ENCODE measurements at places on chromosomes 6 and 20.
A peak's percentile ranks its signal among the peaks of the same experiment; 100 is the strongest.

DNA sequence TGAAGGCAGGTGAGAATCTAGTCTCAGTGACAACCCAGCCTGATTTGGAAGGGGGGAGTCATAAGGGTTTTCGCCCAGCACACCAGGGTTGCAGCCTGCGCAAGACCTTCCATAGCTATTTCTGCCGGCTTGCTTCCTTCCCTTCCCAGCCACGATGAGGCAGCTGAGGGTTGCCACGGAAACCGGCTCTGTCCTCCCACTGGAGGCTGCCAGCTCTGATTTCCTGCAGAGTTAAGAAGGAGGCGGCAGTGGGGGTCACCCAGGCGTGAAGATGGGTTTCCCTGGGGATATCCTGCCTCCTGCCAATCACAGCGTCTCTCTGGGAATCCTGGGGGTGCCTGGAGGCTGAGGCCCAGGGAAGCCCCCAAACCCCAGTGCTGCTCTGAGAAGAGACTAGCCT, 23.1 kb upstream of the KCNB1 start:
- DNase-seq: peak; percentile 55

DNA sequence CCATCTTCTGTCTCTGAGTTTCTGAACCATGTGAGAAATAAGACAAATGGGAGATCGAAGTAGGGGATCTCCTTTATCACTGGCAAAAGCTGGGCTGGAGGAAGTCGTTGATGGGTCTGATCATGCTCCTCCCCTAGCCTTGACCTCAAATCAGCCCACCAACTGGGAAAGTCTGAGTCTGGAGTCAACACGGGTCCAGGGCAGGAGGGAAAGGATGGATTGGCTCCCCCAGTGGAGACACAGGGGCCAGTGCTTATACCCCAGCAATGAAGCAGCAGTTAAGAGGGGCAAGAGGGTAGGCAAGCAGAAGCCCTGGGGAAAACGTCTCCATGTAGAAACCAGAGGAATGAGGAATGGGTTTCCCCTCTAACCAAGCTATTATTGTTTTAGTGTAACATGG, 152.6 kb downstream of the TBC1D7 start:
- no peak for DNase-seq

GRCh38 chr6:163612200-163612599, 197.7 kb downstream of the QKI start:
- DNase-seq: no peak

- no peak for DNase-seq
Measured at GRCh38 chr6:30006170-30007131, 54.6 kb upstream of the POLR1H start.

- DNase-seq: no peak
Measured at GRCh38 chr6:86686496-86686895, 250.8 kb upstream of the HTR1E start.

DNA sequence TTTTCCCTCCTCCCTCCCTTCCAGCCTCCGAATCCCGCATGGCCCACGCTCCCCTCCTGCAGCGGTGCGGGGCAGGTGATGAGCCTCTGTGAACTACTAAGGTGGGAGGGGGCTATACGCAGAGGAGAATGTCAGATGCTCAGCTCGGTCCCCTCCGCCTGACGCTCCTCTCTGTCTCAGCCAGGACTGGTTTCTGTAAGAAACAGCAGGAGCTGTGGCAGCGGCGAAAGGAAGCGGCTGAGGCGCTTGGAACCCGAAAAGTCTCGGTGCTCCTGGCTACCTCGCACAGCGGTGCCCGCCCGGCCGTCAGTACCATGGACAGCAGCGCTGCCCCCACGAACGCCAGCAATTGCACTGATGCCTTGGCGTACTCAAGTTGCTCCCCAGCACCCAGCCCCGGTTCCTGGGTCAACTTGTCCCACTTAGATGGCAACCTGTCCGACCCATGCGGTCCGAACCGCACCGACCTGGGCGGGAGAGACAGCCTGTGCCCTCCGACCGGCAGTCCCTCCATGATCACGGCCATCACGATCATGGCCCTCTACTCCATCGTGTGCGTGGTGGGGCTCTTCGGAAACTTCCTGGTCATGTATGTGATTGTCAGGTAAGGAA, at the start of gene OPRM1:
TSS of gene OPRM1 (plus strand) at position 10 of the 612 bp plus-strand sequence. CDS start at position 315, 305 bp downstream.
- no peak for DNase-seq

- DNase-seq: no peak
Measured at GRCh38 chr6:34388421-34388820, 4.0 kb downstream of the NUDT3 start.

GRCh38 chr20:13295637-13296036, 74.6 kb downstream of the ISM1 start:
- DNase-seq: no peak

DNA sequence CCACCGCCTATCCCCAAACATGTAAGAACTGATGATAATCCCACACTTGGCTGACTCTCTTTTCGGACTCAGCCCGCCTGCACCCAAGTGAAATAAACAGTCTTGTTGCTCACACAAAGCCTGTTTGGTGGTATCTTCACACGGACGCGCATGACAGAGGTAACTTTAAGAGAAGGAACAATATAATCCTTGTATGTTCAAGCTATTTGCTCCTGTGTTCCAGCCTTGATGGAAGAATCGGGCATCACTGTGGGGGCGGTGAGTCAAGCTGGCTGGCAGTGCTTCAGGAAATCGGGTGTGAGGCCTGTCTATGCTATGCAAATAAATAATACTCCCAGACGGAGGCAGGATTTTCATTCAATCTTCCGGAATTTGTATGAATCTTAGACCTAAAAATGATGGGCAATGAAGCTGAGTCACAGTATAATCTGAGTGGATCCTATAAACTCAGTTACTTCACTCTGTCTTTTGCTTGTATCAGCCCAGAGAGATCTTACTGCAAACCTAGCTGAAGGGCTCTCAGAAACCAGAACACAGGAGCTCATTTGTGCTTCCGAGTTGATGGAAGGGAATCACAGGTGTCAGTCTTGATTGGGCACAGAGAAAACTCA, 45.2 kb upstream of the NT5E start:
- DNase-seq: no peak

Data from NCI-H1694 (cell line).